ENCODE measurements at places on chromosomes 2 and 18.

- DNase-seq: no peak
These were observed 10.7 kb downstream of the DBI start for GRCh38 chr2:119377294-119377992.

- no peak for DNase-seq
These were observed 46.4 kb upstream of the SPTBN1 start for GRCh38 chr2:54409752-54410151.

GRCh38 chr2:20187331-20187730 is 37.6 kb downstream of the SDC1 start:
- DNase-seq: no peak

DNA sequence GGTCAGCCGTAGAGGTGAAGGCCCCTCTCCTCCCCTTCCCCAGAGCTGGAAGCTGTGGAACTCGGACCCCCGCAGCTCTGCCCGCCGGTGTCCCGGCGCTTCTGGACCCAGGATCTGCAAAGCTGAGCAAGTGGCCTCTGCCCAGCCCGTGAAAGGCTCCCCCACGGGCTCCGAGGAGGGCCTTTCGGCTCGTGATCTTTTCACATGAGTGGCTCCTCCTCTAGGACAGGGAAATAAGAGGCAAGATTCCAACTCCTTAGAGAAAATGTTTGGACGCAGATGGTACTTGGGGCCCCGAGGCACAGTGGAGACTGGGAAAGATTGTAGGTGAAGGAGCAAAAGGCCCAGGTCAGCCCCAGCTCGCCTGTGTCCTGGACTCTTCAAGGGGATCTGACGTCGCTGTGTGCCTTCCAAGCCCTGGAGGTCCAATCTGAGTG is 48.2 kb upstream of the SP3 start:
- no peak for DNase-seq

DNA sequence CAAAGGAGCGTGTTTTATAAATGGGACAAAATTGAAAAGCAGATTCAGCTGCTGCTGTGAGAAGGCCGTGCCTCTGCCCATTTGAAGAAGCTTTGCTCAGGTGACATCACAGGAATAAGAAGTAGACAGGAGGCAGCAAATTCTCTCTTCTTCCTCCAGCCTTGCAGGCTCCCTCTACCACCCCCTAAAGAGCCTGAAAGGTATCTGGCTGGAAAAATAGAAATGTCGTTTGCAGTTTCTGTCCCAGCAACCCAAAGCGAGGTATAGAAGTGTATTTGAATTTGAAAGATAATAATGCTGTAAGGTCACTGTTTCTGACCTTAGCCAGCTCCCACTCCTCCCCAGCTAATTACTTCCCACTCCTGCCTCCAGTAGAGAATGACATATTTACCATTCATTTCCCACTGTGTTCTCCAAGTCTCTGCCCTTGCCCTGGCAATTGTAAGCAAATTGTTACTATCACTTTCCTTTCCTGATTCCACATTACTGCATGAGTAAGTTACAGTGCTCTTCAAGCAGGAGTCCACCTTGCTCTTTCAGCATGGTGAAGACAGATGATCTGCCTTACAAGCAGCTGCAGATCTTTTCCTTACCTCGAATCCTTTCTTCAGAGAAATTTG is 56.8 kb upstream of the RASGRP3 start:
- no peak for DNase-seq

DNA sequence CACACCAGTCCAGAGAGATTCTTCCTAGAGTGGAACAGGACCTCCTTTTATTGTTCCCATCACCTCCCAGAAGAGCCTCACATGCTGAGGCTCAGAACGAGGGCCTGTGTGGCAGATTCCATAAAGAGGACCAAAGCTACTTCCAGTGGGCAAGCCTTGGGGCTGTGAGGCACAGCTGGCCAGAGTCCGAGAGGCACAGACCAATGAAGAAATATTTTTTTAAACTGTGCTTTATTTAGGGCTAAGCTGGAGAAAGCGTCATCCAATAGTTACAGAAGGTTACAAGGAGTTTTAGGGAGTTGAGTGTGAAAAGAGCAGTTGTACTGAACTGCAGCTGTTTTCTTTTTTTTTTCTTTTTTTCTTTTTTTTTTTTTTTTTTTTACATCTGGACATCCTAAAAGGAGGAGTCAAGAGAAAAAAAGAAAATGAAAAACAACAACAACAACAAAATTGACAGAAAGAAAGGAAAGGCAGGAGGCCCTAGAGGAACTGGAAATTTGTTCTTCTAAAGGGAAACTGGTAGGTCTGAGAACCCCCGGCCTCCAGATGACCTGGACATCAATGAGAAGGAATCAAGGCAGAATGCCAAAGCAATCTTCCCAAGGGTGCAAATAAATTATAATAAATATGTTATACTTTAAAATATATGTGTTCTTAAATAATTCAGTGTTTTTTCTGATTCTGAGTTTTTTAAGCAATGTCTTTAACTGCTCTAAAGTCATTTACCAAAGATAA is 322.6 kb downstream of the CELF4 start:
- DNase-seq: no peak

DNA sequence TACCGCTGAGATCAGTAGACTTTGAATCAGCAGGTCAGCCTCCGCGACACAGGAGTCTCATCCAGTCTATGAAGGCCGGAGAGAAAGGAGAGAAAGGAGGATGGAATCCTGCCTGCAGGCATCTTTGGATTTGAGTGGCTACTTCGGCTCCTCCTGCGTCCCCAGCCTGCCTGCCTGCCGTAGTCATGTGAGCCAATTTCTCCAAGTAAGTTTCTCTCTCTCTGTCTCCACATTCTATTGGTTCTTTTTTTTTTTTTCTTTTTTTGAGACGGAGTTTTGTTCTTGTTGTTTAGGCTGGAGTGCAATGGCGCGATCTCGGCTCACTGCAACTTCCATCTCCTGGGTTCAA is 16.7 kb downstream of the PDCD1 start:
- no peak for DNase-seq

DNA sequence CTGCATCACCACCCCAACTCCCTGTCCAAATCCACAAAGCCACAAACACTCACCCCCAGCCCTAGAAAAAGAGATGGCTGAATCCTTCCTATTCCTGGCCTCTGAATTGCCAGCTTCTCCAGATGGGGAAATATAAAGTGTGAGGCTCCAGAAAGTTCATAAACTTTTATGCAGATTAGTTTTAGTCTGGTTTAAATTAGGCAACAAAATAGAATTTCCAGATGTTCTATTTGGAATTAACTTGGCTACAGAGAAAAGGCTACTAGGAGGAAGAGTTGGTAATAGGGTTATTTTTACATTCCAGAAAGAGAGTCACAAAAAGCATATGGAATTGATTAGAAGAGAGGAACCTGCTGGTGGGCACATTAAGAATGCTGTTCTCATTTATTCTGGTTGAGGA is 56.0 kb downstream of the EN1 start:
- no peak for DNase-seq

DNA sequence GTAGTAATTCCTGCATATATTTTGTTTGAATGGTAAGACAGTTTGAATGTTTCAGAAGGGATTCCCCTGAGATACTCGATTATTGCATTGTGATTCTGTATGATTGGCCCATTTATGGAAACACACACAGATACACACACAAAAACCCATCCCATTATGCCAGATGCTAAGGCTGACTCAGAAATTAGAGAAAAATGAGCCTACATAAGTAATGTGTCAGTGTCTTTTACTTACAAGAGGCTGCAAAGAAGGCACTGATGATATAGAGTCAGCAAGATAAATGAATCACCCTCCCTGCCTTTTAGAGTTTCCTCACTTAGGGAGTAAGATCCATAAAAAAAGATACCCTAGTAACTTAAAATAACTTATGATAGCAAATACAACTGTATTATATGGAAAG is 1481.1 kb upstream of the ACVR2A start:
- DNase-seq: no peak

DNA sequence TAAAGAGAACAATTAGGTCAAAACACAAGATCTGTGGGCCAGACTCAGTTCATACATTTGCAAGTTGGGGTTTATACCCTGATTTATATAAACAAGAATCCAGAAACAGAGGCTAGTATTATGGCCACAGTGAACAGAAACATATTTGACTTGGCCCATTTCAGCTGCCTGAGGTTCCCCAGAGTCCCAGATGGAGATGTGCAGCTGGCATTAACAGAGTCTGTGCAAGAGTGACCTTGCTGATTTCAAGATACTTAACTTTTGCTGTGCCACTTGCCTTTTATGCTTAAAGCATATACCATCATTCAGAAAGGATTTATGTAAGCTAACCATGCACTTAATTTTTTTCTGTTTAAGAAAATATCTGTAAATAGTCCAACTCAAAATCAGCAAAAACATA is 636.3 kb downstream of the TRIB2 start:
- no peak for DNase-seq

GRCh38 chr18:74951165-74951760 is 257.7 kb downstream of the PTGR3 start:
- peak; percentile 83 for DNase-seq

GRCh38 chr18:48882379-48882778 is 68.4 kb downstream of the SMAD7 start:
- no peak for DNase-seq

DNA sequence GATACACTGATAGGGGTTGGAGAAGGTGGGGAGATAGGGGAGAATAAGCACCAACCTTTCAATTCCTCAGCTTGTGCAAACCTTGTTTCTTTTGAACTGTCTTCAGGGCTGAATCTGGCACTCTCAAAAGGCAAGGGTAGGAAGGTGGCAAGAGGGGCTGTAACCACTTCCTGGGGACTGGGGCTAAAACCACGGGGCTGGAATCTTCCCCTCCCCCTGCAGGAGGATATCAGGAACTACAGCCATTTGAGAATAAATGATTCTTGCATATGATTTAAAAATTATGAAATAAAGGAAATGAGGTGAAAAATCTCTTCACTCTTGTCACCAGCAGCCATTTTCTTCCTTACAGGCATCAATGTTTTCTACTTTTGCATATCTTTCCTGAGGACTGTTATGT is 50.8 kb downstream of the ATOH8 start:
- DNase-seq: no peak

- no peak for DNase-seq
These were observed 1305.5 kb upstream of the NXPH2 start for GRCh38 chr2:140085674-140086073.

DNA sequence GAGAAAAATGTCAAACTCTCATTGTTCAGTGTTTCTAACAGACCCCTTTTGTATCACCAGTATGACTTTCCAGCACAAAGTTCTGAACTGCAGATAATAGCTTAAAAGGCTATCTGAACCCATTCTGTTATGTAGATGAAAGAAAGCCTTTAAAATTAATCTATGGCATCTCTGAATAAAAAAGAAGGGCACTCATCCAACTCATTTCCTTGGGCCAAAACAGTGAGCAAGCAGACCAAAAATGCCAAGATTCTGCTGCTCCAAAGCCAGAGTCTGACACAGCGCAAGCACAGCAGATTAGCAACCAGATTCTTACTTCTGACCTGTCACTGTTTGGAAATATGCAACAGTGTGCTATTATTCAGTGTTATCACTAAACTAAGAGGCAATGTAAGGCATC is 22.6 kb upstream of the ITGA6 start:
- DNase-seq: no peak

GRCh38 chr2:108297436-108298141 is 8.9 kb downstream of the SULT1C2 start:
- DNase-seq: peak; percentile 41

DNA sequence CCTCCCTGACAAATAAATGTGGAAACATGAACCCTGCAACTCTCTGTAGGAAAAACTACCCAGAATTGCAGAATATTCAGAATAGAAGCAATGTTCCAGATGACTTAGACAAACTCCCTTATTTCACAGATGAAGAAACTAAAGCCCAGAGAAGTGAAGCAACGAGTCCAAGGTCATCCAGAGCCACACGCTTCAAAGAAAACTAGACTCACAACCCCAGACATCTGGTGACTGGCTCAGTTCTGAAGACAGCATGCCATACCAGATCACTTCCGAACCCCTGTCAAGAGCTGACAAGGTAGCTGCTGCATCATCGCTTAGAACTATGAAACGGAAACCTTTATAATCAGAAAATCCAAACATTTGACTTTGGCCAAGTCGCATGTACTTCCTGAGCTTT is 101.3 kb downstream of the PID1 start:
- DNase-seq: no peak

DNA sequence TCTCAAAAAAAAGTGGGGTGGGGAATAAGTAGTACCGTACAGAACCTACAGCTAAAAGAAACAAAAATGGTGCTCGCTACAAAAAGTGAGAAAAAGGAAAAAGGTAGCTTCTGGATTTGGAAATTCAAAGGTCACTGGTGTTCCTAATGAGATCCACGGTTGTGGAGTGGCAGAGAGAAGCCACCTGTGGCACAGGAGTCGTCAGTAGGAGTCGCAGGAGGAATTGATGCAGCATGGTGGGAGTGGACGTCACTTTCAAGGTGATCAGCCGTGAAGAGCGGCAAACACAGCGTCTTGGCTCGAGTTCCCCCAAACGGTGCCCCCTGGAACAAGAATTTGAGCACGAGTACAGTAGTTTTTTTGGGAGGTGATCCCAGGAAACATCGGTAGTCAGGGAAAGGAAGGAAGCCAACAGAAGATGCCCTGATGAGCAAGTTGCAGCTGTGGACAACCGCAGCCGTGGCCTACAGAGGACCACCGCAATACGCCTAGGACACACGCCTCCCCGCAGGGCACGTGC is 1.4 kb upstream of the TTL start:
- no peak for DNase-seq

- DNase-seq: no peak
These were observed 1.2 kb downstream of the CPO start for GRCh38 chr2:206940546-206940945.

DNA sequence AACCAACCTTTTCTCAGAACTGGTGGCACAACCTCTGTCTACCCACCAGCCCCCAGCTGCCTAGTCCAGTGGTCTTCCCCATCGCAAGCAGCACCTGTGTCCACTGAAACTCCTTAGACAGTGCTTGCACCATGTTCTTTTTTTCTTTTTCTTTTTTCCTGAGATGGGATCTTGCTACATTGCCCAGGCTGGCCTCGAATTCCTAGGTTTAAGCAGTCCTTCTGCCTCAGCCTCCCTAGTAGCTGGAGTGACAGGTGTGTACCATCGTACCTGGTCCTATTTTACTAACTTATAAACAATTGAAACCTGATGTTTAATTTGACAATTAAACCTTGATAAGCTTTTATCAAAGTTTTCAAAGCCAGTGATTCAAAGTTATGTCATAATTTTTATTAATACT is 30.8 kb downstream of the SANBR start:
- DNase-seq: no peak

- no peak for DNase-seq
These were observed 46.4 kb upstream of the SELENOI start for GRCh38 chr2:26299471-26300101.

GRCh38 chr18:9506046-9506792 is 30.9 kb downstream of the RALBP1 start:
- peak; percentile 1 for DNase-seq

DNA sequence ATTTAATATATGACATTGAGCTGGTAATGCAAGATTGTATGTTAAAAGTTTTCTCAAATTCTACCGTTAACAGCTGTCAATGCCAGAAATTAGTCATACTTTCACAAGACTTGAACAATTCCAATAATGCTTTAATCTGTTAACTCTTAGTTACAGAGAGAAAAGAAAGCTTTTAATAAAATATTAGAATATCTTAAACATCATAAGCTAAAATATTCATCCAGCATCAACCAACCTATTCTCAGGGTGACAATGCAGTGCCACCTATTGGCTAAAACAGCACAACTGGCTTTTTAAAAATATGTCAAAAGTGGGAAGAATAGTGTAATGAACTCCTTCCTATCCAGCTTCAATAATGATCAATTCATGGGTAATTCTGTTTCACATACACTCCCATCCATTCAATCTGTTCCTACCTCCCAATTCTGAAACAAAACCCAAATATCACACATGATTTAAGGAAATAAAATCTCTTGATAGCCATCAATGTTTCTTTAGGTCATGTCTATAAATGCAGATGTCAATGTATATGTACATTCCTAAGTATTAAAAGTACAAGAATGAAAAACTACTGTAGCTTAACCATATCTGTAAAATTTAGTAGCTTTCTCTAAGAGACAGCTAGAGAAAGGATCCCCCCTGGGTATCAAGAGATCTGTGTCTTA is 79.8 kb upstream of the CCDC141 start:
- DNase-seq: no peak

Data from kidney epithelial cell (primary cell).